ENCODE measurements at places on chromosomes 11 and 22. TPM values are rescaled to one million over a fixed set of nuclear protein-coding genes. Genes with fewer than 3 reads are reported as not detected.

DNA sequence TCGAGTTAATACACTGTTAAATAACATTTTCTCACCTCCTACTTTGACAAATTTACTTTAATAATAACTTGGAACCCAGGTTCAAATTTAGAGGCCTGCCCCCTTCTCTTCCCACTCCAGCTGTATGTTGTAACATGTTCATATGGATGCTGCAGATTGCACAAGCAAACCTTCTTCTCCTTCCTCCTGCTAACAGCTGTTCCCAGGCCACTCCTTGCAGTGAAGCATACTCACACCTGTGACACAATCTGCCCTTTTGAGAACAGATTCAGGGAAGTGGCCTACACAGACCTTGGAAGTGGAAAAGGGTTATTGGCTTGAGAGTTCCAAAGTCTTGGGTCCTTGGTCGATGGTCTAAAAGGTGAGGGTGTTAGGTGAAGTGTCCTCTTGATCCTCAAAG is 131.9 kb downstream of the TEAD1 start:
- DNase-seq: no peak

RIBC2 gene
- total RNA-seq: not detected

GRCh38 chr11:22466809-22467208 is 128.6 kb downstream of the SLC17A6 start:
- no peak for DNase-seq

DNA sequence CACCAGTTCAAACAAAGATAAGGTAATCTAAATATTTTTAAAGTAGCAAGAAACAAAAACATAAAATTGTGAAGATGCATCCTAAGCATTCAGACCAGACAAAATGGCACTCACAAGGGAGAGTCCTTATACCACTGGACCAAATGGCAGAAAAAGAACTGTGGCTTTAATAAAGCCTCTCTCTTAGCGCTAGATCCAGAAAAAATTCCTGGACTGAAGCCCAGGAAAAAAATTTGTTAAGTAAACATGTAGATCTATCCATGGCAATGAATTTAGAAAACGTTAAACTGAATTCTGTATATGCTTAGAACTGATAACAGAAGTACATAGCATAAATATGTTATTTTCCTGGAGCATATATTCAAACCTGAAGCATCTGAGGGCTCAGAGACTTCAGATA is 11.8 kb upstream of the CD59 start:
- DNase-seq: no peak

ROBO4 gene
- 51.5 TPM for total RNA-seq

DNA sequence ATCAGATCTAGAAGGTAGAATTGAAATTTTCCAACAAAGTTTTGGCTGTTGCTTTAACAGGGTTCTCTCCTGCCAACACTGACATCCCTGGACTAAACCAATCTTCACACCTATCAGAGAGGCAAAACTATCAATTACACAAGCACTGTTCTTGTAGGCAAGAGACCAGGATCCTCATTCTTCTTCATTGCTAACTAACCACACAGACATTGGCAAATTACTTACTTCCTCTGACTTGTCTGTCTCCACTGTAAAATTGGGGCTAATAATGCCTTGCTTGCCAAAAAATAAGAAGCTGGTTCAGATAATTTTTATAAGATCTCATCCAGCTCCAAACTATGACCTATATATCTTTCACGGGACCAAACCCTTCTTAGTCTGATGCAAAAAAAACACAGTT is 93.8 kb upstream of the DDI1 start:
- no peak for DNase-seq

- no peak for DNase-seq
These were observed 56.0 kb downstream of the JAM3 start for GRCh38 chr11:134124660-134125451.

All from ascending aorta (tissue), 2 donors.